NCI-H1092 treated with DMSO at 0.1 percent for 48 hours (cell line): ENCODE measurements at places on chromosomes 3 and 15.
A peak's percentile ranks its signal among the peaks of the same experiment; 100 is the strongest.

- no peak for DNase-seq
These were observed 518 bp downstream of the OXSR1 start for GRCh38 chr3:38165722-38166387.

DNA sequence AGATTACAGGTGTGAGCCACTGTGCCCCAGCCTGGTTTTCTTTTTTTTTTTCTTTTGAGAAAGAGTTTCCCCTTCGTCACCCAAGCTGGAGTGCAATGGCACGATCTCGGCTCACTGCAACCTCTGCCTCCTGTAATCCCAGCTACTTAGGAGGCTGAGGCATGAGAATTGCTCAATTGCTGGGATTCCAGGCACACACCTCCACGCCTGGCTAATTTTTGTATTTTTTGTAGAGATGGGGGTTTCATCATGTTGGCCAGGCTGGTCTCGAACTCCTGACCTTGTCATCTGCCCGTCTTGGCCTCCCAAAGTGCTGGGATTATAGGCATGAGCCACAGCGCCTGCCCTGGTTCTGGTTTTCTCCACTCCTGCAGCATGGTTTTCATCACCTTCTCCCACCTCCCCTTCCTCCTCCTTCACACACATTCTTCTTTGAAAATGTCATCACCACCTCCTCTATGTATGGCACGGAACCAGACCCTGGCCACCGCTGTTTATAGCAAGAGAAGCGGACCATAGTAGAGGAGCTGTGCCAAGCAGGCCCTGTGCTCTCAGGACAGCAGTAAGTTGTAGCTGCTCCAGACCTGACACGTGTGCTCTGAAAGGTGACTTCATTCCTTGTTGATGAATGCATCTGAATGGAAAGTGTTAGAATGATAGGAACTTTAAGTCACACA is 14.6 kb upstream of the AHSG start:
- no peak for DNase-seq

- no peak for DNase-seq
These were observed 67.6 kb downstream of the ABTB1 start for GRCh38 chr3:127740136-127740915.

DNA sequence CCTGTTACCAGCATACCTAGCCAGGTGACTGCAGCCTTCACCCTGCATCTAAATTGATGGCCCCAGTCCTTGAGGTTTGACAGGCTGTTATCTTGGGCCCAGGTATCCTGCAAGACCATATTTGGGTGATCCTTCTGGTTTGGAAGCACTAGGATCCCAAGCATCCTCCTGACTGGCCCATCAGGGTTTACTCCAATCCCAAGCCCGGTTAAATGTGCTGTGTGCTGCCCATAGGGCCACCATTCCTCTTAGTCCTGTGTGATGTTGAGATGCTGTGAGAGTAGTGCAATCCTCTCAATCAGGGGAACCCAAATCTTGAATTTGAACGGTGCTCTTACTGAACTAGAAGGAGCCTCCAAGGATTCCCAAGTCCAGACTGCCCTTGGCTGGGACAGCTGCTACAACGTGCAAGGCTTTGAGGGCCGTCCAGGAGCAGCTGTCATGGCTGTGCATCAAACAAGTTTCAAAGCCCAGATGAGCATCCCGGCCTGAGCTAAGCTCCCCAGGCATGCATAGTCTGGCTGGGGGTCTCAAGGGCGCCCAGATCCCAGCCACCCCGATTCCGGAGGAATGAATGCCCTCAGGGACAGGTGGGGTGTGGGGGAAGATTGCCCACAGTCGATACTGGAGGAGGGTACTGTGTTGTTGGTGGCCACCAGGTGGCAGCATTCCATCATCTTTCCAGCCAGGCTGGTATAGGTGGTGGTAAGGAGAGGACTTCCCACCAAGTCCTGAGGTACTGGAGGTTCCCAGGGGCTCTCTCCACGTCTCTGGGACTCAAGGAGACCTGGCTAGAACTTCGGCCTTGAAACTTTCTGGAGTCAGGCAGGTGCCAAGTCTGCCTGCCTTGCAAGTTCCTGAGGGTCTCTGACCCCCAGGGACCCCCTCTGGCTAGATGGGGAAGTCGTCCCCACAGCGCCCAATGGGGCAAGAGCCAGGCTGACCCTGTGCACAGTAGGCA is 32.6 kb downstream of the RBM5 start:
- DNase-seq = peak; percentile 31

- no peak for DNase-seq
These were observed 502.5 kb upstream of the NECTIN3 start for GRCh38 chr3:110569073-110569472.

DNA sequence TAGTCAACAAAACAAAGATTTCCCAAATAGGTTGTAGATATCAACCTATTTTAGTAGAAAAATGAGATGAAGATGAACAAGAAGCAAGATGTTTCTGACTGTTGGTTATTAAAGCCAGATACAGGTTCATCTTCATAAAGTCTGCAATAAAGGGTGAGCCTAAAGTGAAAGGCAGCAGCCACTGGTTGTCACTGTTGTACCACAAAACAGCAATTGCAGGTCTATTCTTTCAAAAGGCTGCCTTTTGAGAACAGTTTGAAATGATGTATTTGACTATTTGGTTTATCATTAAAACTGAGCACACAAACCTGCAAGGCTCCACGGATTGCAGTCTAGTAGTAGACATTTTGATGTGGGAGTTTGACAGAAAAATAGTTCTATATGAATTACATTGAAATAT is 543.4 kb downstream of the GBE1 start:
- peak; percentile 24 for DNase-seq
